Activated CD4-positive, alpha-beta T cell treated with anti-CD3 and anti-CD28 coated beads, Interleukin-2, Interleukin-4, amounts not matched to agents 100 ng/mL and 50 ng/mL, durations not matched to agents 16 hours and 8 hours (primary cell): ENCODE measurements at places on chromosomes 3 and 15.
A peak's percentile ranks its signal among the peaks of the same experiment; 100 is the strongest.

DNA sequence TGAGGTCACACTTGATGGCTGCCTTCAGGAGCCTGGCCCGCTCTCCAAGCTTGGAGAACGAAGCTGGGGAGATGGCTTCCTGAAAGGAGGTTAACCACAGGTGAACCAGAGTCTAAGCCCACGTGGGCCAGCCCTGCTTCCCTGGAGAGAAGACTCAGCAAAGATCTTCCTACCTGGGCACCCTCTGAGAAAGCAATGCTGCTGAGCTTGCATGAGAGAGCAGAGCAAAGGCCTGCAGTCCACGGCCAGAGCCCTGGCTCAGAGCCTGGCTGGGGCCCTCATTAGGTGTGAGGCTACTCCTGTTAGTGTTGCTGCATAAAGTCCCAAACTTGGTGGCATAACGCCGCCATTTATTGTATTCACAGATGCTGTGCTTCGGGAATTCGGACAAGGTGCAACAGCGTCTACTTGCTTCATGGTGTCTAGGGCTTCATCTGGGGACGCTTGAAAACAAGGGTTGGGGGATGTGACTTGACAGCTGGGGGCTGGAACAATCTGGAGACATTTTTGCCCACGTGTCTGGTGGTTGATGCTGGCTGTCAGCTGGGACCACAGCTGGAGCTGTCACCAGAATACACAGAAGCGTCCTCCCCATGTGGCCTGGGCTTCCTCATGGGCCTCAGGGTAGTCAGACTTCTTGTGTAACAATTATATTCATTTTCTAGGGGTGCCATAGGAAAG lies 87.9 kb upstream of the MEF2A start:
- DNase-seq = no peak

DNA sequence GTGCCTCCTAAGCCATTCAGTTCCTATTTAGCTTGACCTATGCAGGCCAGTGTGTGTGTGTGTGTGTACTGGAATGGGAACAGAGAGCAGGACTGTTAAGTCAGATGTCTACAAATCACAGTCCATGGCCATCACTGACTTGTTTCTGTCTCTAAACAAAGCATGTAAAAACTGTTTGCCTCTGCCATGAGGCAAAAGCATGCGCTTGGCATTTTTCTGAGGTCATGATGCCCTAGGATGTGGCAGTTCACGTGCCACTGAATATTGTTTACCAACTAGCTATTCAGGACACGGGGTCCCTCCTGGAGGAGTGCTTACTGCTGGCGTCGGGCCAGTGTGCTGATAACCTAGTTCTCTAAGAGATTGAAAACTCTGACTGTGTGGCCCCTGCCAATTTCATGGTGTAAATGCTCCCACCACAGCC lies 8.2 kb upstream of the ATP13A3 start:
- DNase-seq = no peak

GRCh38 chr15:101326026-101326315 lies 30.9 kb upstream of the SNRPA1 start:
- DNase-seq = no peak

DNA sequence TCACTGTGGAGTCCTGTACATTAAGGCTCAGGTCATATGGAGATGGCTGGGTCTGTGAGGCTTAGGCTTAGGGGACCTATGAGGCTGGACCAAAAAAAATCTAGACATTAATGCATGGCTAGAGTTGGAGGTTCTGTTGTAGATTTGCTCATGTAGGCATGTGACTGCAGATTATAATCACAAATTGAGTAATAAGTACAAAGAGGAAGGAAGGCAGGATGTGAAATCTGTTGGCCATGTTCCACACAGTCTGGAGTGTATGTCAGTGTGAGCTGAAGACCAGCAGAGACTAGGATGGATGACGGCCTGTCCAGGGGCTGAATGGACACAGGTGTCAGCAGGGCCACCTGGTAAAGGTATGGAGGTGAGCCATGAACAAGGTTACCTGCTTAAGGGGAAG lies at the start of gene ST3GAL6:
Gene ST3GAL6 (plus strand): TSS at position 265 of the 400 bp plus-strand sequence. CDS start 5,101 bp downstream, outside the sequence.
- DNase-seq = no peak

- no peak for DNase-seq
Observed at GRCh38 chr15:98009971-98010370, 49.5 kb downstream of the ARRDC4 start.

- DNase-seq = no peak
Observed at GRCh38 chr3:97810779-97811390, 10.9 kb upstream of the CRYBG3 start.

DNA sequence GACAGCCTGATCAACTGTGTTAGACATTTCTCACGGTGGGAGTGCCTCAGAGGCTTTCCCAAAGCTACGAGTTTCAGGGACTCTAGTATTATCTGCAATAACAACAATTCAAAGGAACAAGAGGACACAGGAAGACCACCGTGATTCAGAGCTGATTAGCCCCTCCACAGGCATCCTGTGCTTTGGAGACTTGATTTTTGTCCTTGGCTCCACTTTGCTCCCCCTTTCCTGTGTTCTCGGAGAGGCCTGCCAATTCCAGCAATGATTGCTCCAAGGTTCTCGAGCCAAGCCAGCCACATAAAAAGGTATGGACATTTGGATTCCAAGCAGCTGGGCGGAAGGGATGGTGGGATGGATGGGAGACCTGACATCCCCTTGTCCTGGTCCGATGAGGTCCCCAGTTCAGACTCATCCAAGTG lies 14.3 kb downstream of the EHD4 start:
- DNase-seq = no peak

DNA sequence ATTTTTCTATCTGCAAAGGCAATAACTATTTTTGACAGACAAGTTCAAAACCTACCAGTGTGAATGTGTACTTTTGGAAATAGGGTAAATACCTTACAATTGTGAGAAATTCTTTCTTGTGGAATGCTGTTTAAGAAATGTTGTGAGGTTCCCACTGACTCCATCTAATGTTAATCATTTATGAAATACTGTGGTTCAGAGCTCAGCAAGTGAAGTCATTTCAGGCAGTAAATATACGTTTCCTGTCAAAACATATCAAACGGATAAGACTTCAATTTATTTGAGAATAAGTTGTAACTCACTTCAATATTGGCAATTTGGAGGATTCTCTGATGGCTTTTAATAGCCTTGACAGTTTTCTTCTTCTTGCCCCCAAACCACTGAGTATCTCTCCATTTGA lies 16.4 kb downstream of the TAFA4 start:
- DNase-seq = no peak

GRCh38 chr15:56293495-56294292 lies 50.0 kb upstream of the RFX7 start:
- DNase-seq = no peak

- DNase-seq = no peak
Observed at GRCh38 chr3:175695251-175695650, 836.1 kb downstream of the NAALADL2 start.

DNA sequence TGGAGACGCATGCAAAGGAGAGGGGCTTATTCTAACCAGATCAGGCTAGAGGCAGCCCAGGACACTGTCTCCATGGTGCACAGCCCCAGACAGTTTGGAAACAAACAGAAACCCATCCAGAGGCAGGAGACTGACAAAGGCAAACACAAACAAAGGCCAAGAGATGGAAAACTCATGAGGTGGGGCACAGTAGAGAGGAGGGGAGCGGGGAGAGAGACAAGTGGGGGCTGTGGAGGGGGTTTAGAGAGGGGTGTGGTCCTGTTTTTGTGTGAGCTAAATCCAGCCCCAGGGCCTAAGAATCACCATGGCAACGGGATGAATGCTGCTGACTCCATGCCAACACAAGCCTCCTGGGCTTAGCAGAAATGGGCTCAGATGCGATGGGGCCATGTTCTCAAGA lies 32.3 kb downstream of the PARP16 start:
- DNase-seq = no peak

DNA sequence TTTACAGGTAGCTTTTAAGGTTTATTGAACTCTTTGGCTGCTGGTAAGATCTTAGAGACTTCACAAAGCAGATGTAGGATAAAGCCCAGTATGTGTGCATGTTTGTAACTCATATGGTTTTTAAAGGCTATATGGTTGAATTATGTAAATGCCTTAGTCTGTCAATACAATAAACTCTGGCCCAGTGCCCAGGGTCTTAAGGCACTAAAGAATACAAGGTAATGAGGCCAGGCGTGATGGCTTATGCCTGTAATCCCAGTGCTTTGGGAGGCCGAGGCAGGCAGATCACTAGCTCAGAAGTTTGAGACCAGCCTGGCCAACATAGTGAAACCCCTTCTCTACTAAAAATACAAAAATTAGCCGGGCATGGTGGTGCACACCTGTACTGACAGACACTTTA lies 170.3 kb upstream of the CGNL1 start:
- DNase-seq = no peak

- no peak for DNase-seq
Observed at GRCh38 chr3:173354124-173354523, 43.4 kb upstream of the NLGN1 start.

DNA sequence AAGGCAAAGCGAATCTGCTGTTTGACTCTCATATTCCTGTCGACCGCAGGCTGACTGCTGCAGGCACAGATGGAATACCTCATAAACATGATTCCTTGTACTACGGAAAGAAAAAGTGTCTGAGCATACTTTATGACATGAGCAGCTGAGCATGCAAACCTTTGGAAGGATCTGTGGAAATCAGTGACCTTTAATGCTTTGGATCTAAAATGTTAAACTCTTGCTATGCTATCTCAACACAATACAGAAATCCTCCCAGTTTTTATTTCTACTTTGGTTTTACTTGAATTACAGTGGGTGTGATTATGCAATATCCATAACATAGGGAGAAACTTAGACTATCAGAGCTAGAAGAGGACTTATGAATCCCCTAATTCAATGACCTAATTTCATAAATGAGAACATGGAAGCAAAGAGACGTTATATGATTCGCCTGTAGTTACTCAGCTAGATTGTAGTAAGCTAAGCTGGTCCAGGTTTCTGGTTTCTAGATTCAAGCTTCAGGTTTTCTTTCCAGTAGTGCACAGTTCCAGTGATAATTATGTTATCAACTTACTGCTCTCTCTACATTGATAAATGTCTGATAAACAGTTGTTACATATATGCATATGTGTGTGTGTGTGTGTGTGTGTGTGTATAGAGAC lies 127.6 kb upstream of the GBE1 start:
- DNase-seq = no peak

GRCh38 chr3:102444101-102444500 lies 9.3 kb downstream of the ZPLD1 start:
- DNase-seq = no peak

- no peak for DNase-seq
Observed at GRCh38 chr3:152519376-152519775, 250.6 kb downstream of the MBNL1 start.

DNA sequence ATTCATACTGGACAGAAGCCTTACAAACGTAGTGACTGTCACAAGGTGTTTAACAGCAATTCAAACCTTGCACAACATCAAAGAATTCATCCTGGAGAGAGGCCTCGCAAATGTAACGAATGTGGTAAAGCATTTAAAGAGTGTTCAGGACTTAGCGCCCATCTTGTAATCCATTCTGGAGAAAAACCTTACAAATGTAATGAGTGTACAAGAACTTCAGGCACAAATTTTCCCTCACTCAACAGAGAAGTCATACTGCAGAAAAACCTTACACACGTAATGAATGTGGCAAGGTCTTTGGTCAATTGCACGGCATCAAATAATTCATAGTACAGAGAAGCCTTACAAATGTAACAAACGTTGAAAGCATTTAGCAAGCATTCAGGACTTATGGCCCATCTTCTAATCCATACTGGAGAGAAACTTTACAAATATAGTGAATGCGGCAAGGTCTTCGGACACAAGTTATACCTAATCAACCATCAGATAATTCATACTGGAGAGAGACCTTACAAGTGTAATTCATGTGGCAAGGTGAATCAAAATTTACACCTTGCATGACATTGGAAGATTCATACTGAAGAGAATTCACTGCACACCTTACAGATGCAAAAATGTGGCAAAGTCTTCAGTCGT lies 27.5 kb downstream of the SPCS1 start:
- no peak for DNase-seq

GRCh38 chr3:119293871-119294695 lies at the start of gene ARHGAP31:
ARHGAP31 (plus strand) TSS chr3:119294383; CDS start chr3:119294905, 522 bp downstream.
- peak; percentile 87 for DNase-seq

- peak; percentile 71 for DNase-seq
Observed at GRCh38 chr3:33047842-33048834, 48.8 kb downstream of the GLB1 start.

DNA sequence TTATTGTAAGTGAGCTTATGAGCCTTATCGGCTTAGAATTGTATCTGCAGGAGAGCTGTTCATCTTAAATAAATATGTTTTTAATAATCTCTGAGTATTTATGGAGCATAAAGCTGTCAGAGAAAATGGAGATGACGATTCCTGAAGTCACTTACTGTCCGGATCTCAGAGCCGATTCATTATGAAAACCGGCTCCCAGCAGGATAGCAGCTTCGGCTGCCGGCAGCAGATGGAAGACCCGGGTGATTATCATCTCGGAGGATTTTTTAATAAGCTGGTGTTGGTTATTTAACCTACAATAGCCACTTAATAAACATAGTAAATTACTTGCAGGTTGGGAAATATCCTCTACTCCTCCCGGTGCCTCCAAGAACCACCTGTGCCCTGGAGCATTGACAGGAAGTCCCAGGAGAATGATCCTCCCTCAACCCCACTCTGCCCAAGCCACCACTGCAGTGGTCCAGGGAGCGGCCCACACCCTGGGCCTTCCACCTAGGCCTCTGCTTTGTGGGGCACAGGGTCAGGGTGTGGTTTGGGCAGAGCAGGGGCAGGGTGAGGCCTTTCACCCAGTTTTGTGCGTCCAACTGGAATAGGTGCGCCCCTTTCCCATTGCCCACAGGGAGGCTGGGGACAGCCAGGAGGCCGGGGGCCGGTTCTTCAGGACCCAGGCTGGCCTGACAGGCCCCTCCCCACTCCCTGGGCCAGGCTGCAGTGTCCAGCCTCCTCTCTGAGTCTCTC lies 42.2 kb upstream of the PRR23E start:
- DNase-seq = no peak

DNA sequence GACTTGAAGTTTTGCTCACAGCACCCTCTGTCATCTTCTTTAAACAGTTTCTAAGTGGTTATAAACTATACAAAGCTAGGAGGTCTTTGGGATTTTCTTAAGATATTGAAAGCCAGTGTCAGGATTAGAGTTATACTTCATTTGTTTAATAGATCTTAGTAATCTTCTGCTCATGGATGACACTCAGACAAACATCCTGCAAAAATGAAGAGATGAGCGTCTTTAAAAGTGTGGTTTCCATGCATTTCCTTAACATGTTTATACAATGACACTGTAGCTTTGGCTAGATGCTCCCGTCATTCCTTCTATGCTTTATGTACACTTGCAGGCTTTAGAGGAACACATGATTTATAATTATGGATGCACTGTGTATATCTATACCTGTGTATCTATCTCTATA lies 182.2 kb downstream of the NAALADL2 start:
- no peak for DNase-seq

GRCh38 chr3:140052771-140053702 lies 118.1 kb downstream of the CLSTN2 start:
- DNase-seq = no peak

DNA sequence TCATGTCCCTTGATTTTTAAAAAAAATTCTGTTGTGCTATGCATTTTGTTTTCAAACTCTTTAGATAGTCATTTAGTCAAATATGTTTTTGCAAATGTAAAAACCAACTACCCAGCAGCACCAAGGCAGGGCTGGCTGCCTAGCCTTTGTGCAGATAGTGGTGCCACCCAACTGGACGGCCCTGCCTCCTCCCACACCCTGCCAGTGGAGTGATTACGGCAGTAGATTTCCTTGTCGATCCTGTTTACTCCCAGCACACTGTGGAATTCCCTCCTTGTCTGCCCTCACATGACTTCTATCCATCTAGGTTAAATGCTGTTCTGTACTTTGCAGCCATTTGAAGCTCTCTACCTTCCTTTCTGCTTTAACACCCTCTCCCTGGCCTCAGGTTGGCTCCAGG lies 79.4 kb upstream of the PLXNA1 start:
- no peak for DNase-seq

- peak; percentile 66 for DNase-seq
Observed at GRCh38 chr15:58748040-58748851, 1.3 kb downstream of the ADAM10 start.

GRCh38 chr15:29128671-29129070 lies 141.0 kb downstream of the NSMCE3 start:
- no peak for DNase-seq
